ENCODE measurements at places on chromosomes 3 and 15.

DNA sequence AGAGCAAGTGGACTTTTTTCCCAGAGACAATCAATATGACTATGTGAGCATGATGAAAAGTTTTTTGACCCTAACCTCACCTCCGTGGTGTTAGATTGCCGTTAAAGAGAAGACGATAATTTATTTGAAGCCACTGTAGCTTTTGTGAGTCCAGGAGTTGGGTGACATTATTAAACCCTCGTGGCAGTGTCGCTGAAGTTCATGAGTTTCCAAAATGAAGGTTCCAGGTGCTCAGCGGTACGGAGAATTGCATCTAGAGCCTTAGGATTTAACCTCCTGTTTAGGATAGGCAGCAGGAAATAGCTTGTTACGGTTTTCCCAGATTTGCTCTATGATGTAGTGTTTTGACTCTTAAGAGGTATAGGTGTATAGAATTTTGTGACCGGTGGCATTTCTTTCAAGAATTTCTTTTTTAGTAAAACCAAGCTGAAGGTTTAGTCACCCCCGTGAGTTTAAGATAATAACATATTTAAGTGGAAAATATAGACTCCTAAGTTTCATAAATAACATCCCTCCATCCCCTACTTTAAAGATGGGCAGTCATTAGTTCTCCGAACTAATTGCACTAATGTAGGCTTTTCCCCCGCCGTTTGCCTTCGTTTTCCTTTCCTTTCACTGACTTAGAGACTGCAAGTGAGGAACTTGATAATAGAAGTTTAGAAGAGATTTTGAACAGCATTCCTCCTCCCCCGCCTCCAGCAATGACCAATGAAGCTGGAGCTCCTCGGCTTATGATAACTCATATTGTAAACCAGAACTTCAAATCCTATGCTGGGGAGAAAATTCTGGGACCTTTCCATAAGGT, 2.0 kb downstream of the SMC4 start:
- no peak for DNase-seq

DNA sequence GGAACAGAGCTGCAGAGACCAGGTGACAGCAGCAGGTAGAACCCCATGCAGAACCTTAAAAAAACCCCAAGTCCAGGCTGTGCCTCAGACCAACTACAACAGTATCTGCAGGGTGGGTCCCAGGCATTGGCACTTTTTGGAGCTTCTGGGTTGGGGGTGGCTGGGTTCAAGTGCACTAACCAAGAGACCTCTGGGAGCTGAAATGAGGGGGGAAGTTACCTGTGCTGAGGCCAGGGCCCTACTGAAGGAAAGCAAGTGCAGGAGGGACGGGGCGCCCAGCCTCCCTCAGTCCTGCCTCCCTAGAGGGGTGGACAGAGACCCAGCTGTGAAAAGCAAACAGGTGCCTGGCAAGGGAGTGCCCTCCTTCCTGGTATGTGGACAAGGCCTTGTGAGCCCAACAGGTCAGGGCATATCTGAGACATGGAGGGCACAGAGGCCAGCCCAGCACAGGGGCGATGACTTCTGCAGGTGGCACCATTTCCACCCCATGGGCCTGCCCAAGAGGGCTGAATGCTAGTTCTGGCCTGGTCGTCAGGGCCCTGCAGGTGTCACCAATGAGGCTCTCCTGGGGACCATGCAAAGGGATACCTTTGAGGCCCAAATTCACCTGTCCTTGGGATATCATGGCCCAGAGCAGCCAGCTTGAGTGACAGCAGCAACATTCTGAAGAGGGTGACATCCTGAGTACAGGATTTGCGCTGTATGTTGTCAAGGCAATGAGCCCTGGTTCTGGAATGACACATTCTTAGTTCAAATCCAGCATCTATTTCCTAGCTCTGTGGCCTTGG, 18.7 kb downstream of the CTSH start:
- no peak for DNase-seq

GRCh38 chr3:2837239-2837638, 272.9 kb downstream of the IL5RA start:
- DNase-seq, result no peak

DNA sequence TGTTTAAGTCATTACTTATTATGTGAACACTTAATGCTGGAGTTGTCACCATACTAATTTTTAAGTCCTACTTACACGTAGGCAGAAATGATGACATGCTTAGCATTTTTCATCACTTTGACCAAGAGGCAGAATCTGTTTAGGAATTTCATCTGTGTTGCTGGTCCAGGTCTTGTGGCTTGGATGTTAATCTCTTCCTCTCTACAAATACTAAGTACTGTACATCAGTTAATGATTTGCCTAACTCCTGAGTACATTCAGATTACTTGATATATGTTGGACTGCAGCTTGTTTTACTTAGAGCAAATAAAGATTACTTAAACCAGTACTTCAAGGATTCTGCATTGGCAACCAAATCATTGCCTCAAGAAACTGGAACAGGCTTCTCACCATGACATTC, 8.6 kb downstream of the SNRK start:
- DNase-seq, result no peak

DNA sequence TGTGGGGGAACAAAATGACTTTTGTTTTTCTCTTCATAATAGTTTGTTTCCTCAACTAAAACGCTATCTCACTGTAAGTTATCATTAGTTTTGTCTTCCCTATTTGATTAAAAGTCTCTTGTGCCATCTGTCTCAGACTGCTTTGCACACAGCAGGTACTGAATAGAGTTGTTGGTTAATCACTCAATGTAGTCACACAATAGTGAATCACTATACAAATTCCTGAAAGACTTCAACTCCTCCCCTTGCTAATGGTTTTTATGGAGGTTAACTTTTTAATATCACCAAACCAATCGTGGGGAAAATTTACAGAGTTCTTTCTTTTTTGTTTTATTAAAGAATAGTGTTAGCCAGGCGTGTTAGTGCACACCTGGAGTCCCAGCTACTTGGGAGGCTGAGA, 2.6 kb upstream of the NGLY1 start:
- DNase-seq, result no peak

- DNase-seq, result peak; percentile 20
These were observed 940 bp upstream of the ACY1 start for GRCh38 chr3:51982352-51982837.

DNA sequence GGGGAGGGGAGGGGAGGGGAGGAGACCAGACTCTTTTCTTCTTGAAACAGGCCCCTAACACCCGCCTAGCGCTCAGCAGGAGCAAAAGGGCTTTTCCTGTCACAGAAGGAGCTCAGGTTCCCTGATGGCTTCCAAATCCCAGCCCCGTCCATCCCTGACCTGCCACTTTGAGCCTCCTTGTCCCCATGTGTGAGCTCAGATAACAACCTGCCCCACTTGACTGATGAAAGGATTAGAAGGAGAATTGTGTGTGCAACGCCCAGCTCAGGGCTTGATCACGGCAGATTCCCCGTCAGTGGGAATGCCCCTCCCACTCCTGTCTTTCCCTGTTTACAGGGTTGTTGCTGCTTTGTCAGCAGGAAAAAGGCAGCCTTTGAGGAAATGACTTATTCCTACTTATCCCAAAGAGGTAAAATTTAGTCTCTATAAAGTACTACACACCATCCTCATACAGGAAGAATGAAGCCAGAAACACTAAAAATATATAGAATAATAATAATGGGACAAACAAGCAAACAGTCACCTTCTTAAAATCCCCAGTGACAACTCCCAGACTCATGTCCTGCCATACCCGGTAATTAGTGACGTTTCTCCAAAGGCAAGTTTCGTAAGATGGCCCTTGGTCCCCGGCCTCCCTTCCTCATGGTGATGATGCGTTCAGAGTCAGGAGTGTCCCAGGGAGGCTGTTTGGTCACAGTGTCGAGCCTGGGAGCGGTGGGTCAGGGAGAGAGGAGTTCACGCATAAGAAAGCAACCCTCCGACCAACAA, 6.1 kb upstream of the LRRC15 start:
- no peak for DNase-seq

DNA sequence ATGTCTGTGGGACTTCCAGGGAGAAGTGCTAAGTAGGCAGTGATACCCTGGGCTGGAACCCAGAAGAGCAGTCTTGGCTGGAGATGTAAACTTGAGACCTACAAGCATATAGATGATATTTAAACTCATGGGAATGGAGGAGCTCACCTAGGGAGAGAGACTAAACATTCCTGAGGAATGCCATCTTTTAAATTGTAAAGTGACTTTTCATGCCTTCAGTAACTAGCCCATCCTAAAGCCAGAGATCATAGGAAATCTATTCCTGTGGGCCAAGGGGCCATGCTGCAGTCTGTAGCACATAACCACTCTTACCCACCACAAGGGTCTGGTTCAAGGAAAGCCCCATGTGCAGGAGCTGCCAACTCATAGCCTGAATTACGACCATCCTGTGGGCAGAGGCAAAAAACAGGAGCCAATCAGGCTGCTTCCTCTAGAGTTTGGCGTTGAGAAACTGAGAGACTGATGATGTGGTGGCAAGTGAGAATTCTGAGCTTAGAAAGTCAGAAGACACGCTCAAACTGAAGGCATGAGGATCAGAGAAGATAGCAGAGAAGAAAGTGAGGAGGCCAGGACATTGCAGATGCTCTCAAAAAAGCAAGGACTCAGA, 37.5 kb downstream of the CTDSPL start:
- no peak for DNase-seq

DNA sequence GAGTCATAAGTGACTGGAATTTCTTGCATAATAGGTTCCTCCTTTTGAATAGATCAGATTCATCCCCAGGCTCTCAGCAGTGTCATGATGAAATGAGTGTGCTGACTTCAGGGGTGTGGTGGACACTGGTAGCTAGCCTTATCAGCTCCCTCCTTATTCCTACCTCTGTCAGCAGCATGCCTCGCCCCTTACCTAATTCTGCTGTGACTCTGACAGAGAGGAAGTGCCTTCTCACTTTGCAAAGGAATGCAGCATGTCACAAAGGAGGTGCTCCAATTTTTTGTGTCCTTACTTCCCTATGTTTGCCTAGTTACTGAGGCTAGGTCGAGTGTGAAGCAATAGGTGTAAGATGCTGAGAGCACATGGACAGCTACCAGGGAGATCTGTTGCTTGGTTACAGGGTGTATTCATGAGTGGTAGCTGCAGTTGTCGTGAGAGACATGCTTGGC, 90.6 kb downstream of the TNFAIP8L3 start:
- peak; percentile 5 for DNase-seq

DNA sequence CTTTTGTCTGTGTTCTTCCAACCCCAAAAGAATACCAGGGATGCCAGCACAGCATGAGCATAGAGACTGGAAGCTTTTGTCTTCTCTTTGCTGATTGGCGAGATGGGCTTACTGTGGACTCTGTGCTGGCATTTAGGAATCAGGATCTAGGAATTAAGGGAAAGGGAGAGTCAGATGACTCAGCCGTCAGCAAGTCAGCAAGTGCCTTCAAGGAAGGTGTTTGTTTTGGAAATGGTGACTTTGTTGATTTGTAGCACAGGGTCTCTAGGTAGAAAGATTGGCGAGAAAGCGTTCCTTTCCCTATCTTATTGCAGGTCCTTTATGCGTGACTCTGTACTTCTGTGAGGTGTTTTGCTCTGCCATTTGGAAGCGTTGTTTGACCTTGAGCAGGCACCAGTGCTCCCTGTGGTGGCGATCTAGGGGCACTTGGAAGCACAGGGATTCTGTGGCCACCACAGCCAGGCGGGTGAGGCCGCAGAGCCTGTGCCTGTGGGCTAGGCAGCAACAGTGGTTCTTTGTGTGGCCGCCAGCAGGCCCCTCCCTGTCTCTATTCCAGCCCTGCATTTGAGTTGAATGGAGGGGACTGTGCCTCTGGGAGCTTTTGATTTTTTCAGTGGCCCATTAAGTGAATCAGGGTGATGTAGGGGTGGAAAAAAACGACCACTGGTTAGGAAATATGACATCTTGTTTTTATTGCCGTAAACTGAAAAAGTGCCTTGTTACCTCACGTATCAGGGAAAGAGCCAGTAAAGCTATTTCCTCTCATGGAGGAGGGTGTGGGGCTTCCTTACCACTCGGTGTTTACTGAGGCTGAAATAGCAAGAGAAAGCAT, 19.0 kb downstream of the FAN1 start:
- DNase-seq, result no peak

DNA sequence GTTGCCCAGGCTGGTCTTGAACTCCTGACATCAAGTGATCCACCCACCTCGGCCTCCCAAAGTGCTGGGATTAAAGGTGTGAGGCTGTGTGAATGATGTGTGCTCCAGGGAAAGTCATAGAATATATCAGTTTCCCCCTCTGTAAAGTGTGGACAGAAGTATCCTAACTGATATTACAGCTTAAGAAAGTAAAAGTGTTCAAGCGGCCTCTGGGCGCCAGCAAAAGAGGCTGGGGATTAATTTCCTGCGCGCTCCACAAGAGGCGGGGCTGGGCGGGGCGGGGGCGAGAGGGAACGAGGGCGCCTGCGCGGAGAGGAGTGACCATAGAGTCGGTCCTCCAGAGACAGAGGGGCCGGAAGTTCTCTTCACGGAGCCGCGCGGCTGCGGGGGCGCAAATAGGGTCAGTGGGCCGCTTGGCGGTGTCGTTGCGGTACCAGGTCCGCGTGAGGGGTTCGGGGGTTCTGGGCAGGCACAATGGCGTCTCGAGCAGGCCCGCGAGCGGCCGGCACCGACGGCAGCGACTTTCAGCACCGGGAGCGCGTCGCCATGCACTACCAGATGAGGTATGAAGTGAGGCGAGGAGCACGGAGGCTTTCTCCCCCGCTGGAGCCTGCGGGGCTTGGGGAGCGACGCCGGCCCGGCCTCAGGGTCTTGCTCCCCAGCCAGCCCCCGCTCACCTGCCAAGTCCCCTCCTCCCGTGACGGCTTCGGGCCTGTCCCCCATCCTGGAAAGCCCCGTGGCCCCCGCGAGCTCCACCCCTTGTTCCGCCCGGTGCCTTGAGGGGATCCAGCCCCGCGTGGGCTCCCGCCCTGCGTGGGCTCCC, at the start of gene JAGN1:
Gene JAGN1, plus strand, starts transcription at position 362 of the 823 bp plus-strand sequence. Its CDS starts 113 bp downstream, at position 475.
- peak; percentile 79 for DNase-seq

DNA sequence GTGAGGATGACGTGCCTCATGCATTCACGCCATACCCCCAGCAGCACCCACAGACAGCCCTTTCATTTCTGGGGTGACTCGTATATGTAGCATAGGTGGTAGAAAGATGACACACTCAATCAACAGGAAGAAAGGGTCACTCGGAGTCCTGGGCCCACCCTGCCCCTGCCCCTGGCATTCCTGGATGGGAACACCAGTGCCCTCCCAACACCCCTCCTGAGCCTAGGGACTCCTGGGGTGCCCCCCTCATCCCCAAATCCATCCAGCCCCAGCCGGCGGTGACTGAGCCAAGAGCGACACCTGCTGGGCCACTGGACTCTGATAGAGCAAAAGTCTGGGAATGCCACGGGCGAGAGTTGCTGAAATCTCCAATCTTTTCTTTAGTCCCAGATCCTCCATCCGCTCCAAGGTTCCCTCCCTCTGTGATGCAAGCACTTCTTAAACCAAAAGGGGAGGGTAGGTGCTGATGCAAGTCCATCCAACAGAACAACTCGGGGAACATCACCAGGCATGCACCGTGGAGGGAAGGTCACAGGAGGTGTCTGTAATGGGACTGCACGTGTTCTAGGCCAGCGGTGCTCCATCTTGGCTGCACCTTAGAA, 31.1 kb downstream of the ACAN start:
- DNase-seq, result peak; percentile 60

DNA sequence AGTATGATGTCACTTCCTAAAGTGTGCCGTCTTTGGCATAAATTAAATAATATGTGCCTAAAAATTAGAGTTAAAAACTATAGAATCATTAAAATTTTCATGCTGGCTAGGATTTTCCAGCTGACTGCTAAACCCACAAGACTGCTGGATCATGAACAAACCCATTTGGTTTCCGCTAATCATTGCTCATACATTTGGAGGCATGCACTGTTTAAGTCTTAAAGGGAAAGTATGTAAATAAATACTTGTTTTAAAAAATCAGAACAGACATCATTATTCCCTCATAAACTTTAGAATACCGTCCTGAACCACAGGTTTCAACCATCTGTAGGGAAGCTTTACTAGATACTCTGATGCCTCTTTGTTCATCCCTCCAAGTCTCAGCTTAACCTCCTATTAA, 26.5 kb downstream of the ATP6V1A start:
- no peak for DNase-seq

- DNase-seq, result no peak
These were observed 2.1 kb downstream of the IDH2 start for GRCh38 chr15:90099868-90100831.

Measured in NCI-H460 (cell line).